ENCODE measurements at places on chromosomes 4 and X. TPM values are rescaled to one million over a fixed set of nuclear protein-coding genes. Genes with fewer than 3 reads are reported as not detected.

DNA sequence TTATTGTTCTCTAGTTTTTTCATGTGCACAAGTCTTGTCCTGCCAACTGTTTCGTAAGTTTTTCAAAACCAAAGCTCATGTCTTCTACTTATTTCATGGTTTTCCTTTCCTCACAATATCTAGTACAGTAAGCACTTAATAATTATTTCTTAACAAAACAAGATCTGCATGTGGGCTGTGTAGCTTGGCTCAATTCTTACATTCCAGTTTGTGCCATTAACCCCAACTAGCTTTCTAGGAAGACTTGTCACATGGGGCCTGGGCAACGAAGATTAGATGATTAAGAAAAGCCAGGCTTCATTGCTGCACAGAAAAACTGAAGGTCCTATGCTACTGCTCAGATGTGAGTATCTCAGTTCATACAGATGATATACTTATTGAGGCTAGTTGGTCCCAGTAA, 155.3 kb upstream of the TEX13A start:
- no peak for DNase-seq

GRCh38 chrX:54208531-54208930, 25.5 kb upstream of the FAM120C start:
- no peak for DNase-seq

DNA sequence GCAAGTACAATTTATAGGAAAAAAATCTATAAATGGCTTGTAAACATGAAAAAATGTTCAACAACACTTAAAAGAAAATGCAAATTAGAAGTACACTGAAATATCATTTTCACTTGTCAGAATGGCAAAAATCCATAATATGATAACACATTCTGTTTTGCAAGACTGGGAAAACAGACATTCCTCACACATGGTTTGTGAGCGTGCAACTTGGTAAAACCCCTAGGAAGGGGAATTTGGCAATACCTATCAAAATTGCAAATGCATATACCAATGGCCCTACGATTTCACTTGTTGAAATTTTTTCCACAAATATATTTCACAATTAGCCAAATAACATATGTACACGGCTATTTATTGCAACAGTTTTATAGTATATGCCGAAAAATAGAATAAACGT, 31.4 kb downstream of the TBC1D9 start:
- DNase-seq, result no peak

GRCh38 chr4:108751321-108751720, 11.5 kb downstream of the ETNPPL start:
- DNase-seq, result no peak

GRCh38 chrX:78922754-78923153, 22.4 kb upstream of the P2RY10 start:
- no peak for DNase-seq

- no peak for DNase-seq
Observed at GRCh38 chrX:110758781-110759422, 36.7 kb downstream of the CHRDL1 start.

GRCh38 chr4:24131954-24132673, 242.3 kb upstream of the PPARGC1A start:
- no peak for DNase-seq

DNA sequence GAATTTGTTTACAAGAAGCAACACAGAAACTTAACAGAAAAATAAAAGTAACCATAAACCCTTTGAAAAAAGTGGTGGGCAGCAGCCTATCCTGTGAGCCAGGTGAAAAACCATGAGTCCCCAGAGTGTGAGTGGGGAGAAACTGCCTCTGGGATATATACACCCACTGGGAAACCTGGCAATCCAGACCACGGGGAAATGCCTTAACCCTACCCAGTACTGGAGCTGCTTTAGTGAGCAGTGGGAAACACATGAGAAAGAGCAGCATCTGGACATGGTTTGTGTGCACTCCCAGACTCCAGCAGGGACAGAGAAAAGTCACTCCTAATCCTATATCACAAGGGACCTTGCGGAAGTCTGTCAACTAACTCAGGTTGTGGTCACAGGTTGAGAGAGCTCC, 39.4 kb downstream of the UGT2A2 start:
- DNase-seq, result no peak

- DNase-seq, result no peak
Observed at GRCh38 chr4:164926301-164926700, 49.3 kb downstream of the APELA start.

DNA sequence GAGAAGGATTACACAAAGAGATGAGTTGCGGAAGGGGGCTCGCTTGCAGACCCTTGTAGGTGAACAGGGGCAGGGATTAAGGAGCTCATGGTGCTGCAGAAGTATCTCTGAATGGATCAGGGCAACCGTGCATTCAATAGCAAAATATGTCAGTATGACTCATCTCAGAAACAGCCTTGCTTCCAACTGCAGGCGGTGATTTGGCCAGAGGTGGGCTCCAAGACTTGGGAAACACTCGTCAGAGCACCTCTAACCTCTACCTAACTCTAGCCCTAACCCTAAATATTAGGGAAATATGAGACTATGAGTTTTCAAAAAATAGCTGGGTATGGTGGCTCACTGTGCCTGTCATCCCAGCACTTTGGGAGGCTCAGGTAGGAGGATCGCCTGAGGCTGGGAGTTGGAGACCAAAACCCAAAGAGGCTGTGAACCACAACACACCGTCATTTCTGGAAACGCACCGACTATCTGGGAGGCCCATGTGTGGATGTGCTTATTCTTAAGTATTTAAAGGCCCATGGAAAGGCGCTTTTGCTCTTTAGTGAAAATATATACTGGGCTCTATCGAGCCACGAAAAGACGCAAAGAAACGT, 102.6 kb downstream of the DHRSX start:
- DNase-seq, result no peak

DNA sequence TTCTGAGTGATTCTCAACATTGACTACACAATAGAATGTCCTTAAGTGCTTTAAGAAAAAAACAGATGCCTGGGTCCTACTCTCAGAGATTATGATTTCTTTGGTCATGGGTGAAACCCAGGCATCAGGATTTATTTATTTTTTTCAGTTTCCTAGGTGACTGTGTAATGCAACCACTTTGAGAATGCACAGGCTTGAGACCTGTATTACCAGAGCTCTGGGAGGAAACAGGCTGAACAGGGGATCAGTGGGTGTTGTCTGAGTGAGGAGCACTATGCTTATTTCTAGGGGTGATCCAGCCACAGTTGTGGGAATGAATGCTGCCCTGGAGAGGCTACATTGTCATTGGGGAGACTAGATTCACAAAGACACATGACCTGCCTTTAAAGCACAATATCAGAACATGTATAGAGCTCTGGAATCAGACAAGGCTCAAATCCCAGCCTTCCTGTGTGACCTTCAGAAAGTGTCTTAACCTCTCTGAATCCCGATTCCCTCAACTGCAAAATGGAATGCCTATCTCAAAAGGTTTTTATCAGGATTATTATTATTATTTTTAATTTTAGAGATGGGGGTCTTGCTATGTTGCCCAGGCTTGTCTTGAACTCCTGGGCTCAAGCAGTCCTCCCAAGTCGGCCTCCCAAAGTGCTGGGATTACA, 61.6 kb upstream of the PRPS1 start:
- no peak for DNase-seq

DNA sequence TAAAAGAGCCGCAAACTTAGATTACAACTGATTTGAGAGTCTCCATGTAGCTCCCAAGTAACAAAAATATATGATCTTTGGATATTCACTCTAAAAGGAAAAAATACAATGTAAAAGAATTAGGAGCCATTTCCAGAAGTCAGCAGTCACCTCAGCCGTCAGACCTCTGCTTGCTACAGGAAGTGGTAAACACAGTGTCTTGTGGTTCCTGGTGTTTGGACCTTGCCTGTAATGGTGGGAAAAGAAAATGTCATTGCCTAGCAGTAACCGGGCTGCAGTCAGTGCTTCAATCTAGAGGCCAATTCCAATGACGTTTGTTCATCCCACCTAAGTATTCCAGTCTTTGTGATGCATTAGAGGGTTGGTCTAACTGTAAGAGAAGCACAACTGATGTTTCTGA, 28.9 kb upstream of the SMIM31 start:
- DNase-seq, result no peak

DNA sequence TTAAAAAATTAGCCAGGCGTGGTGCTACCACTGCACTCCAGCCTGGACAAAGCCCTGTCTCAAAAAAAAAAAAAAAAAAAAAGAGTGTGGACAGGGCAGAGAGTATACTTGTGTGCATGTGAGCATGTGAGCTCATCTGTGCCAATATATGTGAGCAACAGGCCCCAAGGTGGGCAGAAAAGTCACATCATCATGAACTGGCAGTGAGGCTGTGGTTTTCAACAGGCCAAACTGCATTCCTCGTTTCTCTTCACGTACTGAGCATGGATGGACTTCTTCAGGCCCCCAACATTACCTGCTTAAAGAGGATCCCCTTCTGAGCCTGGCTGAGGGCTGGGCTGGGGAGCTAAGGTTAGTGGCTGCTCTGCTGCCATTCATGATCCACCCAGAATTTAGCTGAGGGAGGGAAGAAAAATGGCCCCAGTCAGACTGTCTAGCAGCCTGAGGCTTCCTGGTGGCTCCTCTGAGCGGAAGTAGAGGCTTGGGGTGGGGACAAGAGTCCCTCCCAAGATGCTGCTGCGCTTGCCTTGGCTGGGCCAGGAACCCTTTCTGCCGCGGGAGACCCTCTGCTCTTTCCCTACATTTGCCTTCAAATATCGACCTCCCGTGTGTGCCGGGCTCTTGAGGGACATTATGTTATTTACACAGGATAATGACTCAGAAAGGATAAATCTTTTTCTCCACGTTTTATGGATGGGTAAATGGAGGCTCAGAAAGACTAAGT, 55.0 kb downstream of the DIPK2B start:
- DNase-seq, result no peak

DNA sequence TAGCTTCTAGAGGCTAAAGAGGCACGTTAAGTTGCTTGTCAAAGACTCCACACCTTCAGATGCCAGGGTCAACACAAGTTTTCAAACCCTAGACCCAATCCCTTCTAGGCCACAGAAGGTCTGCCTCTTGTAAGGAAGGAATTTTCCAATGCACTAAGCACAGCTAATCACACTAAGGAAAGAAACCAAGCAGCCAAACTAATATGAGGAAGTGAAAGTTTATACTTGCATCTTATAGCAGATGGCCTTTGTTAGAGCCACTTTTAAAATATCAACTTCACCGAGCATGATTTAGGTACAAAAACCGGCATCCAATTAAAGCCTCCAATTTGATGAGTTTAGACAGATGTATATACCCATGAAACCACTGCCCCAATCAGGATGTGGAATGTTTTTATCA, 9.9 kb downstream of the FHL1 start:
- no peak for DNase-seq

- DNase-seq, result no peak
Observed at GRCh38 chr4:51958199-51958968, 61.8 kb downstream of the LRRC66 start.

DNA sequence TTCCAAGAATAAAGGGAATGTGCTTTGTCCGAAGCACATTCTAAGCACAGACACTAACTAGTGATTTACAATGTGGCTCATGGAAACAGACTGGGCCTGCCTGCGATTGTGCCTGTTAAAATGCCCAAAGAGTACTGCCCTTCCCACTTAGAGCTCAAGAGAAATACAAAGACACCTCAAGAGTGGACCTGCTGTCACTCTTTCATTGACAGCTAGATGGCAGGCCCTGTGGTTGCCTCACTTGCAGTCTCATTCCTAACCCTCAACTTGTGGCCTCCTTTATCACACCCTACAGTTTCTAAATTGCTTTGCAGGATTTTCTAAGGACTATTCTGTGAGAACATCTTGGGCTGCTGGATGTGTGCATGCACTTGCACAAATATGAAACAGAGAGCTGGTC, 331.0 kb upstream of the EMCN start:
- DNase-seq, result no peak

DNA sequence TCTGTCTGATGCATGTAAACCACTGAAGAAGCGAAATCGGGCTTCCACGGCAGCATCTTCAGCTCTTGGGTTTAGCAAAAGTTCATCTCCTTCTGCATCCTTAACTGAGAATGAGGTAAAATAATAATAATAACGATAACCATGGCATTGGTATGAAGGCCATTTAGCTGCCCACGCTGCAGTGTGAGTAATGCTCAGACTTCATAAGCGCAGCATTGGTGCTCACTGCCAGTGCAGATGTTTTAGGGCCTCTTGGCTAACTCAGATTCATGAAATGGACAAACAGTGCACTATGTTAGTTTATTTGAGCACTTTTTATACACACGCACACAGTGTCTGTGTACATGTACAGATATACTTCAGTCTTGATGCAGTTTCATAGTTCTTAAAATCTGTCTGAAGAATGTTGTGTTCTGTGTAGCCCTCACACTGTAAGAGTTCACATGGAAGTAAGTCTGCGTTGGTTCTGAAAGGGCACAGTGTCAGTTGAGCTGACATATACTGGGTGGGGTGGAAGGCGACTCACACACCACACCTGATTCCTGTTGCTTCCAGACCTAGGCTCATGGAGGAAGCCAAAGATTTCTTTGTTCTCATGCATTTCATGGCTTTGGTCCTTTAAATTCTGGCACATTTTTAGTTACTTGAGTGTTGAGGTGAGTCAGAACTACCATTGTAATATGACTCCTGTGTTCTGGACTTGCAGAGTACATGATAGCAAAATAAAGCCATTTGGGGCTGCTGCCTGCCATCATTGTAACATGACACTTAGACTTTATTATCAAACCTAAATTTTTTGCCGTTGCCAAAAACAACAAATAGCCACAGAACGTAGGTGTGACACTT, 68.7 kb downstream of the NSD2 start:
- DNase-seq, result no peak

GRCh38 chr4:11488657-11489452, 60.2 kb upstream of the HS3ST1 start:
- no peak for DNase-seq

- no peak for DNase-seq
Observed at GRCh38 chrX:104315555-104315954, 60.8 kb upstream of the ESX1 start.

- DNase-seq, result no peak
Observed at GRCh38 chr4:10114607-10115006, 2.0 kb downstream of the WDR1 start.

GRCh38 chrX:47146936-47147859, 2.2 kb downstream of the RBM10 start:
- DNase-seq, result no peak

- DNase-seq, result no peak
Observed at GRCh38 chrX:135421932-135422809, at the start of gene SMIM10L2A. Gene SMIM10L2A (plus strand): TSS chrX:135421944. CDS start chrX:135422132, 188 bp downstream.

- no peak for DNase-seq
Observed at GRCh38 chr4:78772526-78773091, 3.5 kb upstream of the BMP2K start.

LIAS gene
- 11.6 TPM for total RNA-seq

SAGE1 gene
- total RNA-seq, result not detected

AKAP14 gene
- total RNA-seq, result not detected

IRAK1 gene
- total RNA-seq, result 78.6 TPM

RBM46 gene
- total RNA-seq, result not detected

TKTL2 gene
- total RNA-seq, result not detected

TEX13B gene
- total RNA-seq, result not detected

TRPC5OS gene
- not detected for total RNA-seq

CT83 gene
- total RNA-seq, result not detected

GPRIN3 gene
- 2.2 TPM for total RNA-seq

NEXMIF gene
- total RNA-seq, result 1.5 TPM

LRIT3 gene
- 0.38 TPM for total RNA-seq

MYOZ2 gene
- not detected for total RNA-seq

UNC5C gene
- 0.31 TPM for total RNA-seq

ASMTL gene
- total RNA-seq, result 13.6 TPM

RHOXF2 gene
- total RNA-seq, result not detected

LCORL gene
- 8.7 TPM for total RNA-seq
